ENCODE measurements at places on chromosomes 12 and 14.

DNA sequence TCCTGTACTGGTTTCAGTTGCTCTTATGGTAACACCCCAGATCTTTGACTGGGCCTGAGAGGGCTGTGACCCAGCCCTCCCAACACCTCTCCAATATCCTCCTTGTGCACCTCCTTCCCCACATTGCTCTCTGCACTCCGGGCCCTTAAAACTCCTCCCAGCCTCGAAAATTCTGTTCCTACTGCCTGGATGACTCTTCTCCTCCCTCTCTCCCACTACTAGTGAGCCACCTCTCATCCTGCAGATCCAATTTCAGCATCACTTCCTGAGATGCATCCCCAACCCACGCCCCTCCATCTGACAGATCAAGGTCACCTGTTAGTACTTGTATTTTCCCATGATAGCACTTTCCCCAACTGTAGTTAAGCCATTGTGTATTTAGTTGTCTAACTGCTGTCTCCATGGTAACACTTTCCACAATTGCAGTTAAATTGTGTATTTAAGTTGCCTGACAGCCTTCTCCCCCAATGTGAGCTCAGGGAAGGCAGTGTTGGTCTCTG is 11.5 kb upstream of the NT5DC3 start:
- no peak for DNase-seq

GRCh38 chr14:101323111-101323510 is 238.2 kb upstream of the DIO3 start:
- DNase-seq, result no peak

- DNase-seq, result no peak
Observed at GRCh38 chr12:6038160-6038559, 86.3 kb downstream of the VWF start.

DNA sequence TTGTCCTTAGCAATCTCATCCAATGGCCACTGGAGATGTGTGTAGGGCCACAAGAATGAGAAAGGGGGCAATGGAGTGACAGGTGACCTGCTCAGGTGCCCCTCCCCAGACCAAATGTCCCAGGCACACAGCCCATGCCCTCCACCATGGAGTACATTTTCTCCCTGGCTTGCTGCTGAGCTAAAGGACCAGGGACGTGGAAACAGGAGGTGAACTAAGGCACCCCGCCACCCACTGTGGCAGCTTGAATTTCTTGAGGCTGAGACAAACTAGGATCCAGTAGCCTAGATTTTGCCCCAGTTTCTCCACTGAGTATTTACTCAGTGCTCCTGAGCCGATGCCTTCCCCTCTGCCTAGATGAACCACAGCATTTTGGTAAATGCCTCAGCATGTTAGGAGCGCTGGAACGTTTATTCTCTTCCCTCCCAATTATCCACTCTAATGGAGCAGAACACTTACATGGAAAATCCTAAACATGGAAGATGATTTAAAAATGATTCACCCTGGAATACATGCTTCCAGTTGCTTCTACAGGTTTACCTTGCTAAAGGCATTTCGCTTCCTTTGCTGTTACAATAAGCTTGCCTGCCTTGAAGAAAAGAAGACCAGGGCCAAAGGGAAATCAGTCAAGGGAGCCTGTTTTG is 198.0 kb downstream of the ZFP36L1 start:
- no peak for DNase-seq

DNA sequence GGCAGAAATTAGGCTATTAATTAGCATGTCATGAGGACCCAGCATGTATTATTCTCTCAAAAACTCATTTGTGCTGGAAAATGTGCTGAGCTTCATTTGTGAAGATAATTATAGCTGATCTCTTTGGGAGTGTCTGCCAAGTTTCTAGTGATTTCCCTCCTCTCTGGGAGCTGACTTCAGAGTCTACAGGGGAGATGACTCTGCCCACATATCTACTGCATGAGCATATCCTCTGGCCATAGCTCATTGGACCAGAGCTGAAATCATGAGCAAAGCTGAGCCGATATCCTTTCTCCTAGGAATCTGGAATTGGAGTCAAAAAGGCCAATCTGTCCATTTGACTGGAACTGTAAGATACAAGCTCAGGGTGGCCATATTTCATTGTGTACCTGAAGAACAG is 5.9 kb downstream of the CCDC198 start:
- no peak for DNase-seq

DNA sequence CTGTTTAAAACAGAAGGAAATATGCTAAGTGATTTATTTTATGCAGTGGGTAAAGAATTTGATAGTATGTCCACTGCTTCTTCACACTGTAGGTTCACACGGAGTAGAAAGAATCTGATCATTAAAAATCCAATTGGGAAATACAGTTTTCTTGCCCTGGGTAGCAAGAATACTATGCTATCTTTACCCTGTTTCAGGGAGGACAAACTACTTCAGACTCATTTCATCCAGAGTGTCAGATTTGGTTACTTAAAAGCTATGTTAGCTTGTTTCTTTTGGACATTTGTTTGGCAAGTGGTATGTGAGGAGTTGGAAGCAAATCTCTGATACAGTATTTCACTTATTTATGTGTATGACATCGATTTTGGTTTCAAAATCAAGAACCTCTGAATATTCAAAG is 4.3 kb downstream of the FRS2 start:
- DNase-seq, result no peak

DNA sequence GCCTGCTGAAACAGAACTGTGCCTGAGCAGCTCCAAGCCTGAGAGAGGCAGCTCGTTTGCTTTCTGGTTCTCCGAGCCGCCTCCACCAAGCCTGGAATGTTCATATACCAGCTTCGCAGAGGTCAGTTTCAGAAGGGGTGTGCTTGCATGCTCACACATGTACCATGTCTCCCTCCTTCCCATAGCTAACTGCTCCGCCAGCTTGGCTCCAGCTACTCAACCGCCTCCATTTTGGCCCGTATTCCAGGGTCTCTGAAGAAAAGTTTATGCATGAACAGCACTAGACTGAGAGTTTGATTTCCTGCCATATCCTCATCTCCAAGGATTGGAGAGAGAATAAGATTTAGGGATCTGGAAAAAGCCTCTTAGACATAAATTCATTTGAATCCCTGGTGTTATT is 103.7 kb downstream of the SMOC1 start:
- DNase-seq, result no peak

- no peak for DNase-seq
Observed at GRCh38 chr14:58861586-58861985, 223.8 kb downstream of the DACT1 start.

GRCh38 chr12:12818701-12819100 is 5.6 kb downstream of the DDX47 start:
- no peak for DNase-seq

- no peak for DNase-seq
Observed at GRCh38 chr14:82009076-82009475, 475.4 kb upstream of the SEL1L start.

- no peak for DNase-seq
Observed at GRCh38 chr12:77231501-77231918, 166.1 kb upstream of the E2F7 start.

GRCh38 chr12:103431950-103432349 is 63.8 kb downstream of the C12orf42 start:
- DNase-seq, result no peak

- no peak for DNase-seq
Observed at GRCh38 chr14:39946807-39947206, 514.6 kb upstream of the FBXO33 start.

GRCh38 chr12:116370004-116370404 is 92.5 kb upstream of the MED13L start:
- no peak for DNase-seq

DNA sequence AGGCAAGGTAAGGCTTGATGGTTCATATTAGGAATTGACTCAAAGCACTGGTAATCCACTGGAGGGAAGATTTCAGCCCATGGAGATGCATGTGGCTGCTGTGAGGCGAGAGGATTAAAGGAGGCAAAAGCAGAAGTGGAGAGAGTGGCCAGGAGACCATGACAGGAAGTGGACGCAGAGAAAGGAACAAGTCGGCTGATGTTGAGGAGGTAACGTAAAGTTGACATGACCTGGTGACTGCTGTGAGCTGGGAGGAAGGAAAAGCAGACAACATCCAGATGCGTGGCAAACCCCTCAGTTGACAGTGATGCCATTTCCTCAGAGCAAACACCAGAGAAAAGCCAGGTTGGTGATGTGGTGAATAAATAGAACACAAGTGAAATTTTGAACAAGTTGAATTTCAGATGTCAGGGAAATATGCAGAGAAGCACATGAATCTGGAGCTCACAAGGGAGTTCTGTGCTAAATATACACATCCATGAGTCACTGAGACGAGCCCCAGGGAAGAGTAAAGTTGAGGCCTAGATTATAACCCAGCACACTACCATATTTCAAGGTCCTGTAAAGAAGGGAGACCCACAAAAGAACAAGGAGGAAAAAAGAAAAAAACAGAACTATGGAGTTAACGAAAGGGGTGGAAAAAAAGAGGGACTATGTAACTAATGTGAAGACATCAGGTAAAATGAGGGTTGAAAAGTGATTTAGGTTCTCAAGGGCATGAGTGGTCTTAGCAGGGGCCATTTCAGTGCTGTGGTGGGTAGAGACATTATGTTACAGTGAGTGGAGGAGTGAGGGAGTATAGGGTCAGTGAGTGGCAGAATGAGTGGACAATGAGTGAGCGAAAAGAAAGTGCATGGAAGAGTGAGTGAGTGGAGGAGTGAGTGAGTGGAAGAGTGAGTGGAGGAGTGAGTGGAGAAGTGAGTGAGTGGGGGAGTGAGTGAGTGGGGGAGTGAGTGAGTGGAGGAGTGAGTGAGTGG is 61.6 kb upstream of the GZMB start:
- DNase-seq, result no peak

DNA sequence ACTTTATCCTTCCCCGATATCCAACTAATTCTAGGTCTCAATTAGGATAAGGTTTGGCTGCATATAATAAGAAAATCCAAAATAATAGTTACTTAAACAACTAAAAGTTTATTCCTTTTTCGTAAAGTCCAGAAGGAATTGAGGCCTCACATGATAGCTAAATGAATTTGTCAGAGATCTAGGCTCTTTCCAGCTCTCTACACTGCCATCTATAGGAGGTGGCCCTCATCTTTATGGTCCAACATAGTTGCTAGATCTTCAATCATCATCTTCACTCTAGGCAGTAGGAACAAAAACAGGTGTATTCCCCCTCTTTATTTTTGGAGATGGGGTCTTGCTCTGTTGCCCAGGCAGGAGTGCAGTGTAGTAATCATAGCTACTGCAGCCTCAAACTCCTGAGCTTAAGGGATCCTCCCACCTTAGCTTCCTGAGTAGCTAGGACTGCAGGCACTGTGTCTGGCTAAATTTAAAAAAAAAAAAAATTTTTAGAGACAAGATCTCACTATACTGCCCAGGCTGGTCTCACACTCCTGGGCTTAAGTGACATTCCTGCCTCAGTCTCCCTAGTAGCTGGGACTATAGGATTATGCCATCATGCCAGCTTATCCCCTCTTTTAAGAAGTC is 46.5 kb upstream of the SAV1 start:
- DNase-seq, result no peak

DNA sequence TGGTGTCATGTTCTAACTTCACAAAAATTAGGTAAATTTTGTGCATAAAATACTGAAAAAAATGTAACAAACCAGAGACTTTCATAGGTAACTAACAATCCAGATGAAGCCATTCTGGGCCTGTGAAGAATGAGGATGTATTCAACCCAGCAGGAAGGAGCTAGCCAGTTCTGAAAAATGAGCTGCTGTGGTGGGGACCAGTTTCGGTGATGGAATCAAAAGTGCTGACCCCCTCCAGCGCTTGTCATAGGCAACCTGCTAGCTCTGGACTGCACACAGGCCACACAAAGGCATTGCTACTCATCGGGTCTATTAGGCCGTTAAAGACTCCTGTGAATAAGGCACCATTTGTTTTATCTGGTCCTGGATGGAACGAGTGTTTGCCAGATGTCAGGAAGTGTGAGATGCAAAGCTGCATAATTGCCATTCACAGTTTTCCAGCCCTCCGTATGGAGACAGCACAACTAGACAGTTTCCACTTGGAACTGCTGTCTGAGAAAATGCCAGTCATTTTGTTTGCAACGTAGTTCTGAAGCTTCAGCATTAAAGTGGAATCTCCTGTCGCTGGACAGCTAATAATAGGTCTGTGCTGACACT is 3.3 kb upstream of the RIMBP2 start:
- no peak for DNase-seq

DNA sequence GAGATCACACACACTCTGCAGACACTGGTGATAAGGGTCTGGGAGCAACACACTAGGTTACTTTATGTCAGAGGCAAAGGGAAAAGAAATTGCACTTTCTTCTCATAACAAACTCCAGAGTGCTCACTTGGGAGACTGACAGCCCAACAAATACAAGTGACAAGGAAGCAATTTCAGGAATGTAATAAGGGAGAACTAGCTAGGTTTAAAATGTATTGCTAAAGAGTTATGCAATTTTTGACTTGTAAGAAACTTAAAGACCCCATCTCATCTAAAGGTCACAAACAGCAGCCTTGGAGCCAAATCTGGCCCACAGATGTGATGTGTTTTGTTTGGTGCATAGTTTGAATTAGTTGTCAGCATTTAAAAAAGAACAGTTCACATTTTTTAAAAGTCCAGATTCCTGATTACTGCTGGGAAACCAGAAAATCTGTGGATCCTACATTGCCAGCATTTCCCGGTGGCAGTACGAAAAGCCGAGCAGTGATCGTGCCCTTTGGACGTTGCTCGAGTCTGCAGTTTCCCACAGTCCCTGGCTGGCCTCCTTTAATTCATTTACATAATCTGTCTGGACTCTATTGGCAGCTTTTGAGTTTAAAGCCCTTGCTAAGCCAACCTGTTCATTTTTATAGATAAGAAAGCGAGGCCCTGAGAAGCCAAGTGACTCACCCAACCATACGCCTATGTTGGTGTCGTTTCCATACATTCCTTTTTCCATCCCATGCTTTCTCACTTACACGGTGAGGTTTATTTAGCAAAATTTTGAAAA is 42.0 kb upstream of the ETV6 start:
- DNase-seq, result no peak

- no peak for DNase-seq
Observed at GRCh38 chr12:69779928-69780327, 41.3 kb downstream of the RAB3IP start.

DNA sequence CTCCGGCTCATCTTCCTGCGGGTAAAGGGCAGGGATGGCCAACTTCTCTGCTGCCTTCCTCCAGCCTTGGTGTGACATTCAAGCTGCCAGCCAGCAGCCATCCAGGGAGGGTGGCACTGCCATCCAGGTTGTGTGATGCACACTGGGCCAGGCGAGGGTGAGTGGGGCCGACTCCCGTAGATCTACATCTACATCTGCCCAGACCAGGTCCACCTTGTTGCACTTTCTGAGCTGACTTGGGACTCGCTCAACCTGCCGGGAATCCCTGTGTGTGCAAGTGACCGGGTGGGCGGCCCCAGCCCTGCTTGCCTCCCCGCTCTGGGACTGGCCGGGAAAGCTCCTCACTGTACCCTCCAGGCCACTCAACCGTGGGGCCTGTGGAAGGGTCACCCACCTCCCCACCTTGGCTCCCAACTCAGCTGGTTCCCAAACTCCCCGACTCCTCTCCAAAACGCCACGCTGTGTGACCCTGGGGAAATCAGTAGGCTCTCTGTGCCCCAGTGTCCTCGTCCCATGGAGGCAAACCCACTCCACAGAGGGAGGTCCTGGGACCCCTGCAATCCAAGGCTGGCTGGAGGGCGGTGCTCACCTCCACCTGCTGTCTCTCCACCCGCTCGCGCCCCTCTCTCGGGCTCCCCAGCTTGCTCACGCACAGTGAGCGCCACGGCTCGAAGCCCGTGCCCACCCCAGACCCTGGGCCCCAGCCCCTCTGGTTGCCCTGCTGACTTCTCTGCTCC is 14.7 kb downstream of the JAG2 start:
- no peak for DNase-seq
